ENCODE measurements at places on chromosomes 3 and 15.

DNA sequence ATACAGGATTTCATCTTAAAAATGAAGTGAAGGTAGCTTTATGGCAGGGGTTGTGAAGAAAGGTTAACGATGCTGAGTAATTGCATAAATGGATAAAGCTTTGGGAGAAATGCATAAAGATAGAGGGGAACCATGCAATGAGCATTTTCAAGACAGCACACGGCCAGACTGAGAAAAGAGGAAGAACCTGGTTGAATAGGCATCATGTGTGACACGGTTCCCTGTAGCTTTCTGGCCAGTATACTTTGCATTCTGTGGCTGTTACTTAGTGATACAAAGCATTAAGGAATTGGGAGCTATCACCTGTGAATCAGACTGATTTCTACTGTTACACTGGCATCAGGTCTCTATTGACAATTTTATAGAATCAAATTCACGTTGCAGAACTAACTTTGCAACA lies 33.3 kb downstream of the NR2C2 start:
- DNase-seq, result no peak

GRCh38 chr15:81363718-81364500 lies 10.1 kb downstream of the TMC3 start:
- no peak for DNase-seq

DNA sequence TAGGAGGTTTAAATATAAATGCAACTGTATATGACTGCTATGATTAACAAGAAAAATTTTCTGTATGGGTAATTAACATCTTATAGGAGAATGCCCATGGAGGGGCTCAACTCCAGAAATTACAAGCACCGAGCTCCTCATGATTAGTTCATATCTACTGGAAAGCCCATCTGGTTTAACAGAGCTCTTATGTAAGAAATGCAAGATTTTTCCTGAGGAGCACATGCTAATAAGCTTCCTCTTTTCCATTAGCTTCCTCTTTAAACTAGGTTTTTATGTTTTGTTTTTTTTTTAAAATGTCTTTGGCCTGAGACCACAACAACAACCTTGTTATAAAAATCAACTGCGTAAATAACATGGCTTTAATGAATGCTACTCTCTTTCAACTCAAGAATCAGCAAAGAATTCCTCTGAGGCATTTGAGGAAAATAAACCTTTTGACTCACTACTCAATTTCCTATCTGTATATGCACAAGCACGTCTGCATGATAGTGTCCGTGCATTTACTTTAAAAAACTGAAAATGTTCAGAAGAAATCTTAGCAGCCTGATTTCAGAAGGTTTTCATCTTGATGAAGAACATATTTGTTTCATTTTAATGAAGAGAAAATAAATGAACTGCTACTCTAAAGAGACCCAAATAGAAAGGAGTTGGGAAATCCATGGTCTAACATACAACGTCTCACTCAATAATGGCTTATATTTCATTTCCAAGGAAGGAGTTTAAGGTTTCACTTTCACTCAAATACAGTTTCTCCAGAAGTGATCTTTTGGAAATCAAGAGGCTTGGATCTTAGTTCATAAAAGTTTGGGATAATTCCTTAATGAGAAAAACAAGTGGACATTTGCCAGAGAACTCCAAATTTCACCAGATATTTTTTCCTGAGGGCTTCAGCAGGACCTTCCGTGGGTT lies 180.8 kb downstream of the KCNAB1 start:
- no peak for DNase-seq

DNA sequence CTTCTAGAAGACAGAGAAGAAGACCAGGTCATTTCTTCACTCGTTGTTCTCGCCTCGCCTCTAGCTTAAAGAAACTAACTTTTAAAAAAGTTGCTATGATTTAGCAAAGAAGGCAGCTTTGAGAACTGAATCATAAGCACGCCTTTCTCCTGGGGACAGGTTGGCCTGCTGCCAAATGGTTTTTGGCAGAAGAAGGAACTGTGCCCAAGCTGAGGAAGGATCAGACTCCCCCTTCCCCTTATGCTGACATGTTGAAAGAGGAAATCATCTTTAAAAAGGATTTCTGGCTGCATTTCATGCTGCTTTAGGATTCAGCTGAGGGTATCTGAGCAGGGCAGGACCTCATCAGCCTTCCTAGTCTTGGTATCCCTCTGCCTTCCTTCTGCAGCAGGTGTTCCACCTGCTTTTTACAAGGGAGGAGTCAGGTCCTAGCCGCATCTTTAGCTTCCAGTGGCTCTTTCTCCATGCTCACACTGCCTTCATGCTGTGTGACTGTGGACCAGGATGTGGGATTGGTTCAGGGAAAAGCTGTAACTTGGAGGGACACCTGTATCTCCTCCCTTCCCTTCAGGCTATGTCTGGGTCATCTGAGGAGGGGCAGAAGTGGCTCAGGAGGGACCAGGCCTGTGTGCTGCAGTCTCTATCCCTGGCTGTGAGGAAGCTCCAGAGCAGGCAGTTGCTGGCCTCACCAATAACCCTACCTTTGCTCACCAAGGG lies 34.1 kb upstream of the HACD2 start:
- DNase-seq, result no peak

DNA sequence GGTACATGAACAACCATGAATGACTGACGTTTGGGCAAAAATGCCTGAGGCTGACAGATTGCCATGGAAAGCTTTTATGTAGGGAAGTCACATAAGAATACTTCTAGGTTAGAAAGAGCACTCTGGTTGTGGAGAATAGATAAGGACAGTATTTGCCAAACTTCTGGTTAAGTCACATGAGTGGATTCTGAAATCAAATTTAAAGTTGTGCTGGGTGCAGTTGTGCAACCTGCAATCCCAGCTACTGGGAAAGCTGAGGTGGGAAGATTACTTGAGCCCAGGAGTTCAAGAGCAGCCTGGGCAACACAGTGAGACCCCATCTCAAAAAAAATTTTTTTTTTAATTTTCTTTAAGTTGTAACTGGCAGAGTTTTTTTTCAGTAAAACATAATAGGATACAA lies 7.2 kb upstream of the ZNF148 start:
- no peak for DNase-seq

DNA sequence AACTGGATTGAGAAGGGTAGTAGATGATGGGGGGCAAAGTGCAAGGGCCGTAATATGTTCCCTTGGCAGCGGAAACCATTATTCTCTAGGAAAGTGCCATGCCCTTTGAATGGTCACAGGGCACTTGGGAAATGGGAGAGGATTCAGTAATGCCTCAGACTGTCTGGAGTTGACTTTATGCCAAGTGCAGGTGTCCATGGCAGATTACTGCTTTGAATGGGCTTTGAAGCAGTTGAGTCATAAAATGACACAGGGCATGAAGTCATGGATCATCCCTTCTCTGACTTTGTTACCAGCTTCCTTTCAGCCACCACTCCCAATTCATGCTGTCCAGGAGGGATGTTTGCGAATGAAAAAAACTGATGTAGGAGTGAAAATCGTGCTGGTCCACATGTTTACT lies 20.1 kb downstream of the AADACL2 start:
- no peak for DNase-seq

GRCh38 chr15:65942436-65942835 lies 73.1 kb downstream of the RAB11A start:
- no peak for DNase-seq

- peak; percentile 30 for DNase-seq
Observed at GRCh38 chr3:21752749-21753347, 1.8 kb upstream of the ZNF385D start.

Measured in NT2/D1 (cell line).